ENCODE measurements at places on chromosomes 2 and 18.

DNA sequence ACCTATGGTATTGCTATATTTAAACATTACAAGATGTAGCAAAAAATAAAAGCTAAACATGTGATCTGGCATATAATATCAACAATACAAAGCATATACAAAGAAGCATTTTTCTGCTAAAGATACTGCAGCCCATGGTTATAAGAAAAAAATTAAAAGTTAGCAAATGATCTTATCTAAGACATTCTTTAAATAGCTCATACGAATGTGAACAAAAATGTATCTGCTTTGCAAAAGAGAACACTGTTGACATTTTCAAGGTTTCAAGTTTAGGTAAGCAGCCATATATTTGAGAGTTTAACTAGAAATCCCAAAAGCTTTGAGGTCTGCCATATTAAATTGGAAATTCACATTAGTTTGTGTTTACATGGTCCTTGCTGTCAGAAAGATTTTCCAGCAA, 301.0 kb upstream of the SLC39A10 start:
- no peak overlapping the region for H3K4me3 ChIP-seq
- no peaks in the 10 kb centered on the region for H3K36me3 ChIP-seq
- H3K27me3 ChIP-seq: no peaks in the 10 kb centered on the region
- DNase-seq: no peak

DNA sequence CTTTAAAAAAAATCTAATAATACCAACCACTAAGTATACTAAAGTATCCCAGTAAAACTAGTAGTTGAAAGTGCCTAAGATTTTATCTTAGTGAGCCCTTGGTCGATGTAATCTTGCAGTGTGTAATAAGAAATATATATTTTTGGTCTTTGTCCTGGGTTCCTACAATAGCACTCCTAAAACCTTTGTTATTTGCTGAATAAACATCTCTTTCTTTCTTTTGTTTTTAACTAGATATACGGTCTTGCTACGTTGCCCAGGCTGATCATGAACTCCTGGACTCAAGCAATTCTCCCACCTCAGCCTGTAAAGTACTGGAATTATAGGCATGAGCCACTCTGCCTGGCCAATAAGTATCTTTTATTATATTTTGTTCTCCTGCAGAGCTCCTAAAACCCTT, 2.4 kb upstream of the TP53I3 start:
- no peak overlapping the region for H3K4me3 ChIP-seq
- peaks cover 10% of the 10 kb centered on the region for H3K4me1 ChIP-seq
- H3K27me3 ChIP-seq: no peaks in the 10 kb centered on the region
- H3K27ac ChIP-seq: no peak overlapping the region
- H3K36me3 ChIP-seq: peaks cover 11% of the 10 kb centered on the region

- H3K27me3 ChIP-seq: no peaks in the 10 kb centered on the region
- peak overlapping the region; percentile 61 for H3K4me3 ChIP-seq
- H3K36me3 ChIP-seq: no peaks in the 10 kb centered on the region
- peak overlapping the region; percentile 32 for H3K27ac ChIP-seq
- peaks cover 13% of the 10 kb centered on the region for H3K4me1 ChIP-seq
- DNase-seq: no peak
These were observed 48.5 kb downstream of the KCNIP3 start for GRCh38 chr2:95345563-95346230.

DNA sequence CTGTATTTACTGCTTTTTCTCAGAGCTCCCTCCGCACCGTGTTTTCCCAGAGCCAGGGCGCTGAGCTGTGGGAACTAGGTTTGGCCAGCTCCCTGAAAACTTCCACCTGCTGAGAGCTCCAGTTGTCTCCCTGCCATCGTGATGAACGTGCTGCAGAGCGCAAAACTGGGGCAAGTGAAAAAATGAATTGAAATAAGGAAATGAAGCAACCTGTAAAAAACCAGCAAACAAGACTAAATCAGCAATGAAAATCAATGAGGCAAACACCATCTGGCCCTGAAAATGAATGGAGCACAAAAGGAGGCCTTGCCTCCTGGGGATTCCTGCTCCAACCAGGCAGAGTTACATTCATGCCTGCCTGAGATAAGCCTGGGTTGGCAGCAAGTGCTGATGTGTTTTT, 129.9 kb downstream of the MARCHF4 start:
- H3K36me3 ChIP-seq: no peaks in the 10 kb centered on the region
- no peaks in the 10 kb centered on the region for H3K27me3 ChIP-seq
- no peak overlapping the region for H3K27ac ChIP-seq

DNA sequence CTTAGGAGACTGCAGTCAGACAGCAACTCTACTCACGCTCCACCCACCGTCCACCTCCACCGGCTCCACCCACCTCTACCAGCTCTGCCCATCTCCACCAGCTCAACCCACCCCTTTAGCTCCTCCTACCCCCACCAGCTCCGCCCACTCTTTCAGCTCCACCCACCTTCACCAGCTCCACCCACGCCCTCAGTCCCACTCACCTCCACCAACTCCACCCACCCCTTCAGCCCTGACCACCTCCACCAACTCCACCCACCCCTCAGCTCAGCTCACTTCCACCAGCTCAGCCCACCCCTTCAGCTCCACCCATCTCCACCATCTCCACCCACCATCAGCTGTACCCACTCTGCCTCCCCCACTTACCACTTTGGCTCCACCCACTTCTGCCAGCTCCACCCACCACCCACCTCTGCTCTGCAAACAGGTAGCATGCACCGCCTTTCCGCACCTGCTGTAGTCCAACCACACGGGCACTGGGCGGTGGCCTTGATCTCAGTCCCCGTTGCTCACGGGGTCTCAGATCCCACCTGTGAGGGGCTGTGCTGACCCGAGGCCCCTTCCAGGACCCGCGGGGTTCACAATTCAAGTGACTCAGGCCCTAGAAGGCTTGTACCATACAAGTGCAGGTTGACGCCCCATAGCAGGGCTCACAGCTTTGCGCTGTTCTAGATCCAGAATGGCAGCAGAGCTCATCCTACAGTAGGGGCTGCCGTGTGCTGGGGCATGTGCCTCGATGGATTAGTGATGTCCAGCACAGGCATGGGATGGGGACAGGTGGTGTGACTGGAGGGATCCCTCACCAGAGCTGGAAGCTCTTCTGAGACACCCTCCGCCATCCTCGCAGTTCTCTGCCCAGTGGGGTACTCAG, 77.2 kb upstream of the OTOS start:
- no peak overlapping the region for H3K4me3 ChIP-seq
- H3K27ac ChIP-seq: no peak overlapping the region
- no peaks in the 10 kb centered on the region for H3K4me1 ChIP-seq
- no peak for DNase-seq

GRCh38 chr2:226578373-226578772, 221.2 kb downstream of the IRS1 start:
- no peak for DNase-seq
- H3K4me1 ChIP-seq: no peaks in the 10 kb centered on the region
- H3K4me3 ChIP-seq: no peak overlapping the region

GRCh38 chr18:59189008-59189407, 30.9 kb upstream of the GRP start:
- no peak overlapping the region for H3K4me3 ChIP-seq
- H3K36me3 ChIP-seq: no peaks in the 10 kb centered on the region
- no peaks in the 10 kb centered on the region for H3K27me3 ChIP-seq
- no peak for DNase-seq
- H3K4me1 ChIP-seq: no peaks in the 10 kb centered on the region

GRCh38 chr2:192828947-192829346, 634.2 kb upstream of the TMEFF2 start:
- no peaks in the 10 kb centered on the region for H3K27me3 ChIP-seq
- DNase-seq: no peak
- no peaks in the 10 kb centered on the region for H3K4me1 ChIP-seq
- H3K4me3 ChIP-seq: no peak overlapping the region
- no peaks in the 10 kb centered on the region for H3K36me3 ChIP-seq

DNA sequence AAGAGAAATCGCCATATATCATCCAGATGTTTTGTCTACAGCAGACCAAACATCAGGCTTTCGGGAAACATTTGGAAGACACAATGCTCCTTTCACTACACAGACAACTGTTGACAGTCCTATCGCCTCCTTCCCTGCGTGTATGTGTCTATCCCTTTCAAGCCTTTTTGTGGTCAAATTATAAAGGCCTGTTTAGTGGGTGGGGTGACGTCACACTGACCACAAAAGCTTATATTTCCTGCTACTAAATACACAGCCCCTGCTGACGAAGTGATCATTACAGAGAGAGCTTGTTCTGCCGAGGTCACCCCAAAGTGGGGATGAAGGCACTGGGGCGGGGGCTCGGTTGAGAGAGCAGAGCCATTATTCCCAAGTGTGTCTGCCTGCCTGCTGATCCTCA, 302.7 kb upstream of the TNP1 start:
- H3K4me3 ChIP-seq: no peak overlapping the region
- no peak for DNase-seq
- H3K27ac ChIP-seq: no peak overlapping the region
- H3K4me1 ChIP-seq: no peaks in the 10 kb centered on the region

DNA sequence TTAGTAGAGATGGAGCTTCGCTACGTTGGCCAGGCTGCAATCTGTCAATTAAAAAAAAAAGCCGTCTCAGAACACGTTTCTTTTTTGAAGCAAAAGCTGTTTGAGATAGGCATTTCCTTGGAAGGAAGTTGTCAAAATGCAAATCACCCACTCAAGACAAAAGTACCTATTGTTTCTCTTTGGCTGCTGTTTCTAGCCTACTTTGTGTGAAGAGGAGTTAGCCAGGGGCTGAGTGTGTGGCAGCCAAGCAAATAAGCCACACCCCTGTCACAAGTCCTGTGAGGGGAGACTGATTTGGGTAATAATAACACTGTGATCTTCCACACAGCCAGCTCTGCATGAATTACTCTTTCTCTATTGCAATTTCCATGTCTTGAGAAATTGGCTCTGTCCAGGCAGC, 47.4 kb upstream of the CDCA7 start:
- H3K27me3 ChIP-seq: no peaks in the 10 kb centered on the region
- H3K27ac ChIP-seq: no peak overlapping the region
- H3K36me3 ChIP-seq: no peaks in the 10 kb centered on the region
- peak overlapping the region; percentile 6 for H3K4me3 ChIP-seq
- no peak for DNase-seq
- H3K4me1 ChIP-seq: no peaks in the 10 kb centered on the region

GRCh38 chr2:30436859-30437435, 10.1 kb upstream of the LCLAT1 start:
- no peaks in the 10 kb centered on the region for H3K27me3 ChIP-seq
- no peaks in the 10 kb centered on the region for H3K36me3 ChIP-seq
- H3K4me1 ChIP-seq: no peaks in the 10 kb centered on the region
- no peak overlapping the region for H3K27ac ChIP-seq

- no peak overlapping the region for H3K4me3 ChIP-seq
- H3K36me3 ChIP-seq: peaks cover 49% of the 10 kb centered on the region
- no peak for DNase-seq
- H3K27me3 ChIP-seq: no peaks in the 10 kb centered on the region
- no peaks in the 10 kb centered on the region for H3K4me1 ChIP-seq
These were observed 91.2 kb downstream of the VRK2 start for GRCh38 chr2:58137856-58138255.

DNA sequence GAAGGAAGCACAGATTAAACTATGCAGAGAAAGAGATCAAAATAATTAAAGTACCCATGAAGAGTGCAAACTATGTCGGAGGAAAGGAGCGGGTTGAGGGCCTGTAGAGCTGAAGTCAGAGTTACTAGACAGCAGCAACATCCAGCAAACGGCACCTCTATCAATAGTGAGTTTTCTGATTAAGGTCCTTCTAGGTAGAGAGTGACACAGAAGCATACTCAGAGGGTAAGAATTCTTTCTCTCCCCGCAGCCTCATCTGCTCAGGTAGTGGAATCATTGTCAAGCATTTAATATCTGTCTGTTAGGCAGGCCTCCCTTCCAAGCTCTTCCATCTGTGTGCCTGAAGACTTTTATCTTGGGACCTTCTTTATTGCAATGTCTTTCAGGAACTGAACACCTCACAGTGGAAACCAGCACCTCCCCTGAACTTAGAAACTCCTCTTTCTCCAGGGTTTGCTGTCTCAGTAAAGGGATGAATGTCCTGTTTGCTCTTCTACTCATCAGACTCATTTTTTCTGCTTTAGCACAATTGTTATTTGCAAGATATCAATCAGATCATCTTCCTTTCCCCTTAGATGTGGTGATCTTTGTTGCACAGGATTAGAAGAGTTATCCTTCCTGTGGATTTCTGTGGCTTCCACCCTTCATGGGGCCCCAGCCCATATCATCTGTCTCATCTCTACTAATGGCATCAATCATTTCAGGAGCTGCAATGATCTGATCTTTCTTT, 28.8 kb downstream of the SP140 start:
- no peaks in the 10 kb centered on the region for H3K4me1 ChIP-seq
- H3K36me3 ChIP-seq: no peaks in the 10 kb centered on the region
- no peak overlapping the region for H3K4me3 ChIP-seq
- no peaks in the 10 kb centered on the region for H3K27me3 ChIP-seq
- DNase-seq: no peak
- no peak overlapping the region for H3K27ac ChIP-seq

DNA sequence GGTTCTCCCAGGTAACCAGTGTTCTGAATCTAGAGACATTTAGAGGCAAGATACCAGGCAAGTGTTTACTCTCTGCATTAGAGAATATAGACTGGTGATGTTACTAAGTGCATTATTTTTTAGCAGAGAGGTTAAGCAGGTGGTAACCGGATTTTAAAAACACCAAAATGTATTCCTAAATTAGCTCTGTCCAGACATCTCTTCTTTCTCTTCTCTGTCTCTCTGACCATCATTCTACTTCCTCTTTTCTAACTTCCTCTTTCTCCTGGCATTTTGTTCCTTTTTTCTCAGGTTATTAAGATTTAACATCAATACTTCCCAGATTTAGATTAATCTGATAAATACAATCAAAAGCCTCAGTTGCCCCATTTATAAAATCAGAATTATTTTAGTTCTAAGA, 31.7 kb upstream of the DYNC1I2 start:
- H3K4me3 ChIP-seq: no peak overlapping the region
- no peaks in the 10 kb centered on the region for H3K36me3 ChIP-seq
- no peaks in the 10 kb centered on the region for H3K27me3 ChIP-seq
- no peak for DNase-seq
- no peak overlapping the region for H3K27ac ChIP-seq

DNA sequence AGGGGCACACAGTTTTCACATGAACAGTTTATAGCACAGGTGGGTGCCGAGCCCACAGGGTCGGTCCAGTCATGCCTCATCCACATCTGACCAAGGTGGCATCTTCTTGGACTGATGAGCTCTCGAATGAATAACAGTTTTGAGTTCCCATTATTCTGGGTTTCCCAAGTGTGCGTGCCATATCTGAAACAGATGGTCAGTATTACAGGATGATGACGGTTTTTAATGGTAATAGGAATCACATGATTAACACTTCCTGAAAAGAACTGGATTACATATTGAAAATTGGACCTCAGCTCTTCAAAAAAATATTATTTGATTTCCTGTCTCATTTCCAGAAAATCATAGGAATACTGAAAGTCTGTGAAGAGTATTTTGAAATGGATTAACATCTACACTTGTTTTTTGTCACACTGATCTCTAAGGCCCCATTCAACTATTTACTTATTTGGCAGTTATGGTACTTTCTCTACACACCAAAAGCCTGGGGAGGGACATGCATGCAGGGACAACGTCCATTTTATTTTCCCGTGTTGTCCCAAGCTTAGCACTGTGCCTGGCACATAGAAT, 22.2 kb upstream of the NAB1 start:
- H3K27ac ChIP-seq: no peak overlapping the region
- no peak overlapping the region for H3K4me3 ChIP-seq
- no peak for DNase-seq
- H3K4me1 ChIP-seq: no peaks in the 10 kb centered on the region
- H3K36me3 ChIP-seq: no peaks in the 10 kb centered on the region

- H3K27me3 ChIP-seq: no peaks in the 10 kb centered on the region
- H3K27ac ChIP-seq: no peak overlapping the region
- H3K4me3 ChIP-seq: no peak overlapping the region
- DNase-seq: no peak
- H3K36me3 ChIP-seq: no peaks in the 10 kb centered on the region
These were observed 460.8 kb upstream of the CHST9 start for GRCh38 chr18:27645929-27646328.

Measured in esophagus squamous epithelium (tissue), 5 donors.